ENCODE measurements at places on chromosomes 2 and 18. TPM values are rescaled to one million over a fixed set of nuclear protein-coding genes. Genes with fewer than 3 reads are reported as not detected.

Gene GNLY
- not detected for total RNA-seq

Gene STEAP3
- total RNA-seq = 1.2 TPM

Gene GPR39
- total RNA-seq = 1.4 TPM

DNA sequence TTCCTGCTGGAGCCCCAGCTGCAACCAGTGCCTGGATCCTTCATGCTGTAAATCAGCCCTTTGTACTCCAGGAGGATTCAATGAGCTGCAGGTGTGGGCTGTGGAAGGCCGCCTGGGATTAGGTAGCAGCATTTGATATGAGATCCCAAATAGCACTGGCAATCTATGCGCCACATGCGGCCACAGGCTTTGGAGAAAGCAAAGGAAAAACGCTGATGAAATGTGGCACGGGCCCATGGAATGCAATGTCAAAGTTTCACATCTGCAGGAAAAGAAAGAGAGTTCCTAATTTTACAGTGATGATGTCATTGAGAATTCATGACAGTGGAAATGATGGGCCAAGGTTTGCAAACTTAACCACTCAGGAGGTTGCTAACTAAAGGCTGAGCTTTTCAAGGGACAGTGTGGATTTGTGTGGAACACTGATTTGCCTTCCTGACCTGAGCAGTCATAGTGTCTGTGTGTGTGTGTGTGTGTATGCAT lies 216.4 kb upstream of the OSR1 start:
- DNase-seq = peak; percentile 46

DNA sequence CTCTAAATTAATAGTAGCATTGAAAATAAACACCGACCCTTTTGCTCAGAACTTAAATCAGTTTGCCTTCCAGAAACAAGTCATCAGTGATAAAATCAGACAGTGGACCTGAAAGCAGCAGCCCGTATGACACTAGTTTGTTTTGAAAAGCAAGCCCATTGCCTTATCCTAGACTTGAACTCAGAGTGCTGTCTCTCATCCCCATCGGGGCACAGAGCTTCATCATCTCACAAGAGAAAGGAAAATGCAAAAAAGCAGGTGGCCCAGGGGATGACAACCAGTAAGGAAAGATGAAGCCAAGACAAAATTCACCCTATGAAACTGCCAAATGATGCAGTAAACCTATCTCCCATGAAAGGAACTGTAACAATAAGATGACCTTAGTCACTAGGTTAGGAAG lies 71.2 kb downstream of the CERKL start:
- no peak for DNase-seq

DNA sequence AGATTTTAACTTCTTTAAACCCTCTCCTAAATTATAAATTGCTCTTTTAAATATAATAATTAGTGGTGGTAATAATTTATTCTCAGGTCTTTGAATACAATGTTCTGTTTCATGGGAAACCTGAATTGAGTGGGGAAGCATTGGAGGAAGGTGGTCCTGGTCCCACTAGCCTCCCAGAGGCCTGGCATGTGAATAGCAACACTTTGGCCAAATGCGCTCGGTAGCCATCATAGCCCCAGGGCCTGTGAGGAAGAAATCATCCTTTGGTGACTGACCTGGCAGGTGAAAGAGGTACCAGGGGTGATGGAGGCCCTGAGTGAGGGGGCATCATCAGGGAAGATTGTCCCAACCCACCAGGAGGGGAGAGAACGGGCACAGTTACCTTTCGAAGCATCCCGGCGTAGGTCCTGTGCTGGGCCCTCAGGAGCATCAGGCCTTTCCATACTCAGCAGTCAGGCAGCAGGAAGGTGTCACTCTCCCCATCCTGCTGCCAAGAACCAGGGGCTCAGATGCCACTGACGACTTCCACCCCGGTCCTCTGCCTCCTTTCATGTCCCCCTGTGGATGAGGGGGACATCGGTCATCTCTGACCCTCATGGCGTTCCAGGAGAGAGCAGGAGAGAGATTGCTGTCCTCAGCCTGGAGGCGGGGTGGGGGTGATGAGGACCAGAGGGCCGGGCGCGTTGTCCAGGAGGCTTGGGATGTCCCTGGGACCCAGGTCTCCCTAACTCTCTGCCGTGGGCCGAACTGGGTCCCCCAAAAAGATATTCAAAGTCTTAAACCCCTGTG lies 78.6 kb upstream of the HPCAL1 start:
- DNase-seq = peak; percentile 8
